ENCODE measurements at places on chromosomes 3 and 15.
A peak's percentile ranks its signal among the peaks of the same experiment; 100 is the strongest.

- peak; percentile 80 for DNase-seq
These were observed 92.5 kb upstream of the MBNL1 start for GRCh38 chr3:152176241-152176640.

GRCh38 chr3:62446337-62446940, 73.1 kb upstream of the FEZF2 start:
- DNase-seq, result no peak

- no peak for DNase-seq
These were observed 162.4 kb upstream of the ROBO1 start for GRCh38 chr3:79930196-79930595.

DNA sequence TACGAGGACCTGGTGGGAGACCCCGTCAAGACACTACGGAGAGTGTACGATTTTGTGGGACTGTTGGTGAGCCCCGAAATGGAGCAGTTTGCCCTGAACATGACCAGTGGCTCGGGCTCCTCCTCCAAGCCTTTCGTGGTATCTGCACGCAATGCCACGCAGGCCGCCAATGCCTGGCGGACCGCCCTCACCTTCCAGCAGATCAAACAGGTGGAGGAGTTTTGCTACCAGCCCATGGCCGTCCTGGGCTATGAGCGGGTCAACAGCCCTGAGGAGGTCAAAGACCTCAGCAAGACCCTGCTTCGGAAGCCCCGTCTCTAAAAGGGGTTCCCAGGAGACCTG, 2.5 kb downstream of the CHST2 start:
- no peak for DNase-seq

- no peak for DNase-seq
These were observed 127.9 kb downstream of the SLC9A9 start for GRCh38 chr3:143720381-143720780.

DNA sequence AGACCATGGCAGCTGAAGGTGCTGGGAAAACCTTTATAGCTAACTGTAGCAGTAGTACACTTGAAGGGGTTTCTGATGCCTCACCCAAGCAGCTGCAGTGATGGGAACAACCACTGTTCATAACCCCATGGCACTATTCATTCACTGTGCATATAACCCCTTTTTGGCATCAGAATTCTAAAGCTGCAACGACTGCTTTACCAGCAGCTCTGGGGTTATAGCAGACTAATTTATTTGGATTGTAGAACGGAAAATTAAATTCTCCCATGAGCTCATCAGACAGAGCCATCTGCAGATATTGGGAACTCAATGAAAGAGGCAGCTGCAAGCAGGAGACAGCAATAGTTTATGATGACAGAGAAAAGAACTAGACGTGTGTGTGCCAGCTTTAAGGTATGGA, 28.6 kb downstream of the TFDP2 start:
- DNase-seq, result no peak

GRCh38 chr15:59283717-59284391, 77.2 kb downstream of the LDHAL6B start:
- DNase-seq, result no peak

- no peak for DNase-seq
These were observed 2.2 kb downstream of the HPS3 start for GRCh38 chr3:149131589-149131988.

GRCh38 chr3:99648101-99648500, 9.7 kb downstream of the COL8A1 start:
- peak; percentile 56 for DNase-seq

Data from fibroblast of skin of right biceps (primary cell).